ENCODE measurements at places on chromosomes 3 and 15.
A peak's percentile ranks its signal among the peaks of the same experiment; 100 is the strongest.

DNA sequence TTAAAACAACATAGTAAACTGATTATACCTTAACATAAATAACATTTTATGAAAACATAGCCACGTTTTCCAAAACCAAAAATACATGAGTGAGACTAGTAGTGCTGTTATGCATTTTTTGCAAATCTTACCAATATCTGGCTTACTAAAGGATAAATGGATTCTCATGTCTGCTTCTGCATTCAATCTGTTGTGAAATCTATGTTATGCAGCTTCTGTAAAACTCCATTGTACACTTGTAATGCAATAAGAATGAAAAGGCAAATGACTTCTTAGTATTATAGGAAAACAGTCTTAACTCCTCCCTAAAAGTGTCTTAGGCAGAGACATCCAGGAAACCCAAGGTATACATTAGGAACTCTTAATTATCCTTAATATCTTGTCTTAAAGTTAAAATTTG is 330.9 kb upstream of the THBS1 start:
- no peak for DNase-seq

DNA sequence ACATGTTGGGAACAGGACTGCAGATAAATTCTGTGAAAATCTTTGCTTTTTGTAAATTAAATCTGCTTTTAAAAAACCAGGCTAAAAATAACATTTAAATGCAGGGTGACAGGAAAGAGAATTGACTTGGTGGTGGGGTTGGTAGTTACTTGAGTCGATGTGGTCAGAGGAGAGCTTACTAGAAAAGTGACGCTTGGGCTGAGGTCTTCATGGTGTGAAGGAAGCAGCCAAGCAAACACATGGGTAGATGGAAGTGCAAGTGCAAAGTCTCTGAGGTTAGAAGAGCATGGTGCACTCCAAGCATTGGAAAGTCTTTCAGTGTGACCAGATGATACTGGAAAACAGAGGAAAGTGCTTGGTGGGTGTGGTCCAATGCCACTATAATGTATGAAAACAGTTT is 86.4 kb upstream of the THBS1 start:
- DNase-seq: no peak

- DNase-seq: no peak
Observed at GRCh38 chr15:35450492-35450891, 95.5 kb downstream of the DPH6 start.

DNA sequence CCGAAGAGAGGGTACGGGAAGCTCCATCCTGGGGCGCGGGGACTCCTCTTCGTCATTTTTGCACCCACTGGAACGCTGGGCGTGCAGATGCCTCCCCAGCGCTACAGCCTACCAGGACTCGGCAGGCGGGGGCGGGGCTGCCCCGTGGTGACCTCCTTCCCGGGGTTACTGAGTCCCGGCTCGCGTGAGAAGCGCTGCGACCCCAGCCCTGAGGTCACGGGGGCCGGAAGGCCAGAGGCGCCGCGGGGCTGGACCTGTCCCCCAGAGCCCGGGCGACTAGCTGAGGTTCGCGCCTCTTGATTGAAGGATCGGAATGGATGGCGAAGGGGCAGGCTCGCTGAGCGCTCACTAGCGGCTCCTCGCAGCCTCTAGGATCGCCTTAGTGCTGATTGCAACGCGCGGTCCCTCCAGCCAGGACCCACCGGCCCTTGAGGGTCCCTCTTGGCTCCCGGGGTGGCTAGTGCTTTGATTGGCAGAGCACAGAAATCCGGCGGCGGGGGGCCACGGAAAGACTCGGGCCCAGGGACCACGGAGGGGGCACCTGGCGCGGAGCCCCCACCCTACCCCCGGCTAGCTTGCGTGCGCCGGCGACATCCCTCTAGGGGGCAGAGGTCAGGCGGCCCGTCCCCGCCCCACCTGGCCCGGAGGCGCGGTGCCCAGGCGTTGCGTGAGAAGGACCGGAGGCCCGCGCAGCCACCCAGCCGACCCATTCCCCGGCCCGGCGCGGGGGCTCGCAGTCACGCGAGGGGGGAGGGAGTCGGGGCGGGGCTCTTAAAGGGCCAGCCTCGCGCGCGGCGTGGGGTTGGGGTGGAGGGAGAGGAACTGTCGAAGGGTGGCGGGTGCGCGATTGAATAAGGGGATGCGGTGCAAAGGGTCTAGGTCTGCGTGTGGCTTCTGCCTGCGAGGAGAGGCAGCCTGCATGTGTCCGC is 781 bp upstream of the CYP1A1 start:
- peak; percentile 23 for DNase-seq

- DNase-seq: no peak
Observed at GRCh38 chr15:27731776-27732175, 367.3 kb downstream of the OCA2 start.

- DNase-seq: no peak
Observed at GRCh38 chr15:98785807-98786621, 137.7 kb downstream of the IGF1R start.

DNA sequence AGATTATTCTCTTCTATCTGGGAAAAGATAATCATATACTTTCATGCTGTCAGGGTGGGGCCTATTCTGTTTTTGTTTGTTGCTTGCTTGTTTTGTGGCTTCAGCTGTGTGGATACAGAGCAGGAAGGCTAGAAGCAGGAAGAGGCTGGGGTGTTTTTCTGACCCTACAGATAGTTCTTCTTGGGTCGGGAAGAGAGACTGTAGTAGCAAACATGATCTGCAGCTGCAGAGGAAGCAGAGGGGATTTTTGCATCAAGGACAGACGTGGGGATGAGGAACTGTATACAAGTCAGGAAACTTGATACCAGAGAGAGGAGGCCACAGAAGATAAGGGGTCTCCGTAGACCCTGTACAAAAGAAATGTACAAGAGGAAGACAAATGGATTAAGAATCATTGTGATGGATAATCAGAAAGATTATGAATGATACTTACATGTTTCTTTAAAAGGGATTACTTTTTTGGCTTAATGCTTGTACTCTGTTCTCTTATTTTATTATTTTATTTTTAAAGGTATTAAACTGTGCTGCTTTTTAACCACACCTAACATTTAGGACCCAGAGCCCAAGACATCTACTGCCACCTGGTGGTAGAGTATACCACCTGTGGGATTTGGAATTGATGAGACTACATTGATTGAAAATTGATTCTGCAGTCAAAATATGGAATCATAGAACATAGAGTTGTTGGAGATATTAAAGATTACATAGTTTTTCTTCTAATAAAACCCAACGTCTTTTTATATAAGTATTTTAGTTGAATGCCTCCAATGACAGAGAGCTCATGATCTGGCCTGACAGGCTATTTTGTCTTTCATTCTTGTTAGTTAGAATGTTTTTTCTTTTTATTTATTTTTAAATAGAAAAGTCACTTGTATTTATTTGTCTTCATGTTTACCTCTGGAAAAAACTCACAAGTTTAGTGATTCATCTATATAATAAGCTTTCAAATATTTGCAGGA is 87.3 kb upstream of the ROPN1 start:
- DNase-seq: no peak

DNA sequence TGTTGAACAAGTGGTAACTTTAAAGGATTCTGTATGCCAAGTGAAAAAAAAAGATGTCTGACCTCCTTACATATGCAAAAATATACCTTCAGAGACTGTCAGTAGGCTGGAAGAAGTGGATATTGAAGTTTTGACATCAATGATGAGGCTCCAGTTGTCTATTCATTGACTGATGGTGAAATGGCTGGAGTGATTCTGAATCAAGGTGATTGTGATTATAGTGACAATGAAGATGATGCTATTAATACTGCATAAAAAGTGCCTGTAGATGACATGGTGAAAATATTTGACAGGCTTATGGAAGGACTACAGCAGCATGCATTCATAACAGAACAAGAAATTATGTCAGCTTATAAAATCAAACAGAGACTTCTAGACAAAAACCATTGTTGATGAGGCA is 4.1 kb downstream of the CCR8 start:
- no peak for DNase-seq

DNA sequence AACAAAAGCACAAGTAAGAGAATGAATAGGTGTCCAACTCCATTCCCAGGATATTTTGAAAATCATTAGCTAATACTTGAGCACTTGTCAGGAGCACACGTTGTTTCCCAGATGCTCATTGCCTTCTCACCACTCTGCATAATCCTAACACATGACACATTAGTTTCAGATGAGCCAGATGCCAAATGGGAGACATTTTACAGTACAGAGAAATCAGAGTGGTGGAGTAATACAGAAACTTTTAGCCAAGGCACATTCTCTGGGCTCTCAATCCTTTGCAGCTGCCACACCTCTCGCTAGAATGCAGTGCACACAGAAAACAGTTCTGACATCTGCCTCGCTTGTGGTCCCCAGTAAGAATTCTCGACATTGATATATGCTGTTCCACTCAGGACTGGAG is 76.6 kb downstream of the P3H2 start:
- DNase-seq: no peak

DNA sequence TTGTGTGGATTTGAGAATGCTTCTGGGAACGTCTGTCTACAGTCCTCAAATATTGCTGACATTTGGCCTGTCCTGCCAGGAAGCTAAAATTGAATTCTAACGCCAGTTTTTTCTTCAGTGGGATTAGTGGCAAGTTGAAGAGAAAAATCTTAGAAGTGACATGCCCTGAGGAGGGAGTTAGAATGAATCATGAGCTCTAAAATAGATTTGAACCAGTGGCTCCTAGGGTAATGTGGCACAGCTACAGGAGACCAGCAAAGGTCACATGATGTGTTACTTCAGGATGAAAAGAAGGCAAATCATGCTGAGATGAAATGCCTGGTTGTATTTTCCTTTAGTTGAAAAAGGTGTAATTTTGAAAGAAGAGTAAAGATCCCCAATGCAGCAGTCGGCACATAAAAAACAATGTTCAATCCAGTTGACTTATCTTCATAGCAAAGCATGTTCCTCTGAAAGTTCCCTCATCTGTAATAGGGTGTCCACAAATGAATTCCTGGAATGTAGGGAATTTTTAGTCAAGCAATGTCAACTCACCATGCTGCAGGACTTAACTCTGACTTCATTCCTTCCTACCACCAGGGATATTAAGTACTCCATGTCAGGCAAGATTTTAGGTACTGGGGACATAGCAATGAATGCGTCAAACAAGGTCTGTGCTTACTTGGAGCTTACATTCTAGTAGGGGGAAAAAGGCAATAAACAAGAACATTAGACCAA is 171.6 kb downstream of the CADPS start:
- DNase-seq: no peak

- DNase-seq: no peak
Observed at GRCh38 chr3:50607271-50608091, 4.1 kb downstream of the CISH start.

All from stimulated activated CD8-positive, alpha-beta memory T cell treated with anti-CD3 and anti-CD28 coated beads, Interleukin-15, amount 100 ng/mL, for 24 hours (primary cell).